Subcutaneous preadipocyte (primary cell): ENCODE measurements at places on chromosomes 11 and 22. TPM values are rescaled to one million over a fixed set of nuclear protein-coding genes. Genes with fewer than 3 reads are reported as not detected.

USP2 gene
- under 0.01 TPM in 1 of 2 replicates, not detected in the other for total RNA-seq

OR2AT4 gene
- total RNA-seq = not detected in 2 replicates

SLCO2B1 gene
- 0.59 TPM in 1 of 2 replicates, not detected in the other for total RNA-seq

OR5M3 gene
- not detected in 2 replicates for total RNA-seq

NRIP3 gene
- 4.0 and 9.6 TPM in 2 replicates for total RNA-seq

SCGB1D2 gene
- total RNA-seq = not detected in 2 replicates

SNX32 gene
- total RNA-seq = 1.2 and 2.9 TPM in 2 replicates

YPEL4 gene
- 0.39 and 0.73 TPM in 2 replicates for total RNA-seq

PCF11 gene
- 36.4 and 44.4 TPM in 2 replicates for total RNA-seq

PARVA gene
- 25.6 and 30.5 TPM in 2 replicates for total RNA-seq

SLC25A45 gene
- total RNA-seq = 3.3 and 4.0 TPM in 2 replicates

SLC6A5 gene
- not detected in 2 replicates for total RNA-seq
